ENCODE measurements at places on chromosomes 6 and 20.

DNA sequence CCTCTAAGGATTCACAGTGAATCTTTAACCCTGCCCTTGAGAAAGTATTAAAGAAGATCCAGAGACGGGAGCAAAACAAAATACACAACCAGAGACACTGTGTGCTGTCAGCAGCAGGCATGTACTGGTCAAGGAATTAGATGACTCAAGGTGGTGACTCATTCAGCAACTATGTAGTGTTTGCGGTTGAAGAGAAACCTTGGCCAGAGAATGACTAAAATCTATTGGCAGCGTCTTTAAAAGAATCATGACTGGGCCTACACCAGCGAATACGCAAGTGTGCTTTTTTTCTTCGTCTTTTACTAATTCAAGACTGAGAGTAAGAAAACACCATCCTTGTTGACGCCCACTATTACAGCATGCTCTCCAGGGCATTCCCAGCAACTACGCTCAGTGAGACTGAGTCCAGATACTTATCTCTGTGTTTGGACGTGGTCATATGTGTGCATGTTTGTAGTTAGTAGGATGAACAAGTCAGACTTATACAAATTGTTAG lies 72.4 kb upstream of the BACH2 start:
- DNase-seq: peak; percentile 98

GRCh38 chr6:50025258-50025657 lies 3.5 kb upstream of the DEFB110 start:
- no peak for DNase-seq

DNA sequence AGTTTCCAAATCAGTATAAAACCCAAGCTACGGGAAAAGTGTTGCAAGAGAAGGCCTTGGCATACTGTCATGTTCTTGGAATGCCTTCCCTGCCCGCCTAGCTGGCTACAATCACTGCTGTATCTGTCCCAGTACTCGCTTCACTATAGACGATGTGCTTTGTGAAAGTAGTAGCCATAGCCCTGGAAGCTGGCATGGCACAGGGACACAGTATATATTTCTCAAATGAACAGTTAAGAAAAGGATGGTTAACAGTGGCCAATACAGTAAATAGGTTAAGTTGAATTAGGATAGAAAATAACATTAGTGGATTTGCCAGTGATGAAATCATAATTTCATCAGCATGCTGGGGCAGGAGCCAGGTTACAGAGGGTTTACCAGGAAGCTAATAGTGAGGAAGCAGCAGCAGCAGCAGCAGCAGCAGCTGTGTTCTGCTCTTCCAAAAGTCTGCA lies 499.3 kb downstream of the CDKAL1 start:
- peak; percentile 23 for DNase-seq

DNA sequence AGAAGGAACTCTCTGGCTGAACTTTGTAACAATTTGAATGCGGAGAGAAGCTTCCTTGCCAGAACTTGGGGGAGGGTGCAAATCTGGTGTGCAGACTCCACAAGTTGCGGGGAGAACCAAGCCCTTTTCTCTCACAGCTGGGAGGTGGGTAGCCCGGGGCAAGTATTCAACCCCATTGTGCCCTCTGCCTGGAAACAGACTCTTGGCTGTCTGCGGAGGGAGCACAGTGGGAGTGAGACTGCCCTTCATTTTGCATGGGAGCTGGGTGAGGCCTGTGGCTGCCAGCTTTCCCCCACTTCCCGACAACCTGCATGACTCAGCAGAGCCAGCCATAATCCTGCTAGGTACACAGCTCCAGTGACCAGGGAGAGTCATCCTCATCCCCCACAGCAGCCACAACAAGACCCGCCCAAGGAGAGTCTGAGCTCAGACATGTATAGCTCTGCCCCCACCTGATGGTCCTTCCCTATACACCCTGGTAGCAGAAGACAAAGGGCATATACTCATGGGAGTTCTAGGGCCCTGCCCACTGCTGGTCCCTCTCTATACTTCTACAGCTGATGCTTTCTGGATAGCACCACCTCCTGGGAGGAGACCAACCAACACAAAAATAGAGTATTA lies 29.4 kb upstream of the TPD52L1 start:
- DNase-seq: peak; percentile 85

- no peak for DNase-seq
Observed at GRCh38 chr6:161011492-161012480, 20.2 kb downstream of the MAP3K4 start.

GRCh38 chr6:20715135-20715806 lies 181.0 kb downstream of the CDKAL1 start:
- DNase-seq: no peak

- DNase-seq: no peak
Observed at GRCh38 chr20:36854348-36855240, 21.3 kb upstream of the TLDC2 start.

- no peak for DNase-seq
Observed at GRCh38 chr20:4170621-4171537, 155.5 kb upstream of the RNF24 start.

GRCh38 chr6:108737594-108738546 lies 110.4 kb upstream of the ARMC2 start:
- DNase-seq: peak; percentile 93

DNA sequence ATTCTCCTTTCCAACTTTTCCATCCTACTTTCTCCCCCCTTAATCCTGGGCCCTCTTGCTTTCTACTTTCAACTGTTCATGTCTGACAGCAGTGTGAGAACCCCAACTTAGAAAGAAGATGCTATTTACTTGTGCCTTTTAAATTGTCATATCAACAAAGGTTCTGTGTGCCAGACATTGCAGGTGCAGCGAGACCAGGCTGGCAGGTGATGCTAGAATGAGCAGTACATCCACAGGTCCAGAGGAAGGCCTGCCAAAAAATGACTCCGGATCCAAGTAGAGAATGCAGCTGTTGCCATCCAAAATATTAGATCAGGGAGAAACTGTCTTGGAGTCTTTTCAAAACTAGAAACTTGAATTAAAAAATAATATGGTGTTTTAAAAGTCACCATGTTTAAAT lies 510.5 kb downstream of the LMBRD1 start:
- DNase-seq: no peak

GRCh38 chr6:90375681-90376439 lies 79.2 kb upstream of the BACH2 start:
- no peak for DNase-seq

GRCh38 chr20:49593466-49594142 lies 25.7 kb upstream of the PTGIS start:
- no peak for DNase-seq

DNA sequence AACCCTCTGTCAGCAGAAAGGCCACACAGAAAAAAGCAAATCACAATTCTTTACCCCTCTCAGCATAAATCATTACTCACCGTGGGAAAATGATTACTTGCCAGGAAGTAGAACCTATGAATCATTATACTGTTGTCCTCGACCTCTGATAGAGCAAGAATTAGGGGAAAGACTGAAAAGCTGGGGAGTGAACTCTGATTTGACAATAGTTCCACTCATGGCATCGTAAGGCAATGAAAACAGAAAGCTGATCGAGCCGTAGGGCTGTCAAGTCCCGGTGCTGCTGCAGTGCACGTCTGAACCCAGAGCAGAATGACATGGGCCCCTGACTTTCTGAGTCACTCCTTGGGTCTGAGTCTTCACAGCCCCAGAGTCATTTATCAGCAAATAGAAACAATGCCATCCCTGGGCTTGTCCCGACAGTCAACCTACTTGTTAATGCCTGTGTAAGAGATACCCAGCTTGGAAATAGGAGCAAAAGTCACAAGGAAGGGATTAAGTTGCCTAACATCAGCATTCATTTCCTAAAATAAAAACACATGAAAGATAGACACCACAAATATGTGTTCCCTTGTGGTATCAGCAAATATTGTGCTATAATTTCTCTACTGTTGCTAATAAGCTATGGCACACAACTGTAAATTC lies 224.8 kb upstream of the MARCKS start:
- peak; percentile 84 for DNase-seq

- DNase-seq: no peak
Observed at GRCh38 chr20:38658879-38659596, 57.4 kb downstream of the ARHGAP40 start.

DNA sequence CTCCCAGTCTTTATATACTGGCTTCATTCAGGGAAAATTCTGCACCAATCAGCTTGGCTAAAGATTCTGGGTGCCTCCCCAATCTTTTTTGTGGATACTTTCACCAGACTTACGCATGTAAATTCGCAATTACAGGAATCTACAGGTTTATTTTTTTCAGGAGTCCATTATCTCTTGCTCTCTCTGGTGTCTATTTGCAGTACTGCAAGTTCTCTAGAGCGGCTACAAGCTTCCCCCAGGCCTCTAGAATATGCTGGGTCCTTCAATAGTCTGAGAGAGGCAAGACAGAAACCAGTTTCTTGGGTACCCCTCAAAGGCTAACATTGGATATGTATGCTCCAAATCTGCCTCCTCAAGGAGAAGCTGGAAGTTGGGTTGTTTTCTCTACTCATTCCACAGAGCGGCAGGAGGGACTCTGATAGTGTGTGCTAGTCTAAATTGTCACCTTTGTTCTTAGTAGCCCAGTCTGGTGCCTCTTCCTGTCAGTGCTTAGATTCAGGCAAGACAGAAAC lies 58.5 kb downstream of the SUN5 start:
- DNase-seq: no peak

DNA sequence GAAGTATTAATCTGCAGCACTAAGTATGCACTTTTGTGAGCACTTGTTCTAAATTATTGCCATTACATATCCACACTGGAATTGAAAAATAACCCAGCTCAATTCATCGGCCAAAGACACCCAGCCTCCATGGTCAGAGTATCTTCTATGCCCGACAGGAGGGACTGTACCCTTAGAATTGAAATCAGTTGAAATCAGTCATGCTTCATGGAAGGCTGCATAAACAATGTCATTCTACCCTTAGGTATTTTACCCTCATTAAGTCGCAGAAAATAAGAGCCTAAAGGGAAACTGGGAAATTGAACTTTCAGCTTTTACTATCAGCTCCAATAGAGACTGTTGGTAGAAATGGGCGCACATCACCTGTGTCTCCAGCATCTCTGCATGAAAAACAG lies 2.9 kb upstream of the RAMACL start:
- no peak for DNase-seq

All from keratinocyte (primary cell).